Dermis microvascular lymphatic vessel endothelial cell (primary cell): ENCODE measurements at places on chromosomes 7 and 10.

DNA sequence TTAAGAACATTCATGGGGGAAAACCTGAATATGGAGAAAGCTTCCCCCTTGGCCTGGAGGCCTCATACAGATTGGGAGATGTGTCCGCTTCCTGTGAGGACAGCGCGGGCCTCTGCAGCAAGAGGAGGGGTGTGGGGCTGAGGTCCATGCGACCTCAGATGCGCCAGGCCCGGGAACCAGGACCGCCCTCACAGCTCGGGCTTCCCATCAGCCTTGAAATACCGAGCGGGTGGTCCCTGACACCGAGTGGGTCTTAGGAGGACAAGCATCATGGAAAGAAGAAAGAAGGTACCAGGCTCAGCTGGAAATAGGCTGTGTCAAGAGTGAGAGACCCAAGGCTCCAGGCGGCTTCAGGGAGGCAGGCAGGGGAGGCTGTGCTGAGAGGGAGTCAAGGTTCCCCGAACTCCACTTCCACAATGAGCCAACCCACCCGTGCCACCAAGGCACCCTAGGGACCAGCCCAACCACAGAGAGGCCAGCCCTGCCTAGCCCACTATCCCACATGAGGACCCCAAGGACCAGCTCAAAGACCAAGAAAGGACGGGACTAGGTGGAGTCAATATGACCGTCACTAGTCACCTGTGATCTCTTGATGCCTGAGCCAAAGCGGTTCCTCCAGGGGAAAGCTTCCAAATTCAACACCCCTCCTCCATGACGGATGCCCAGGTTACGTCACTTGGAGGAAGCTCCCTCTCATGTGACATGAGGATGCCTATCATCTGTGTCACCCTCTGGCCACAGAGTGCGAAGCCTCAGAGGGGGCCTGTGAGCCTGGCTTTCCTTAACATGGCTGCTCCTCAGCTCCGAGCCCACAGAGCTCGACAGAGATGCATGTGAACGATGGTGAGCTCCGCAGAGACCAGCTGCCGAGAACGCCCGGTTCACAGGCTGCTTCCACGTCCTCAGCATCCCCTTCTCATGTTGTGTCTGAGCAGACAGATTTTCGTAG, 103.7 kb downstream of the TCERG1L start:
- no peak for DNase-seq

DNA sequence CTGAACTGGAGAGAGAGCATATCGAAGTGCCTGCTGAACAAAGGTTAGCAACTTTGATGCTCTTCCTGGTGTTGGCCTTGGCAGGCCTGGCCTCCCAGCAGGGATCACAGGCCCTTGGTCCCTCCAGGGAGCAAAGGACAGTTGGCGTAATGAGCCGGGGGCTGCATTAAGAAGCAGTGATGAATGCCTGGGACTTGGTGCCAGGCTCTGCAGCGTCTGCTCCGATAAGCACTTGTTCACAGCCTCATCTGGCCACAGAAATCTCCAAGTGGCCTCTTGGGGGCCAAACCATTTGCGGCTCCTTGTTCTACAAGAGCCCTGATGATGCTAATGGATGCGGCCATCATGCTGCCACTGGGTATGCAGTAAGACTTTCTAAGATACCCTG, 31.8 kb downstream of the CRHR2 start:
- DNase-seq = no peak

GRCh38 chr7:98231493-98232262, 20.4 kb downstream of the TECPR1 start:
- no peak for DNase-seq

DNA sequence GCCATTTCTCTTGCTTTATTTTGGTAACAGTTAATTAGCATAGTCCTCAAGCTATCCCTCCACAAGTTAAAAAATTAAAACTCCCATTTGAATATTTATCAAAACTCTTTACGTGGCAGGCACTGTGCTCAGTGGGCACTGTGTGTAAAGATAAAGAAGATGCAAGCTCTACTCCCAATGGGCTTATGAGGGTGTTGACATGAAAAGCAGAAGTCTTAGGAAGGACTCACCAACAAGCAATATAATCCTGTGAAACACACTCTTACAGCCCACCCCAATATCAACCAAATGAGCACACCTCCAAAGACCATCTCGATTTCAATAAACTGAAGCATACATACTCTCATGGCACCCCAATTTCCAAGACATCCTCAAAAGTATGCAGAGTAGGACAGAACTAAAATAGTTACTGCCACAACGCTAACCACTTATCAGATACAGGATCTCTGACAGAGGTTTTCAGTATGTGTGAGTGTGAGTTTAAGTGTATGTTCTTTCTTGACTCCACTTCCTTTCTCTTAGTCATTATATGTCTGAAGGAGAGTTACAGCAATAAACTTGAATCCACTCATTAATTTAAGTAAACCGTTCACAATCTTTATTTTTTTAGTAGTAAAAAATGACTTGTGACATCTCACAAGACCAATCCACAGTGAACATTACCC, 120.0 kb downstream of the PDE1C start:
- DNase-seq = no peak

GRCh38 chr10:110506448-110506847, 8.7 kb downstream of the DUSP5 start:
- DNase-seq = no peak

DNA sequence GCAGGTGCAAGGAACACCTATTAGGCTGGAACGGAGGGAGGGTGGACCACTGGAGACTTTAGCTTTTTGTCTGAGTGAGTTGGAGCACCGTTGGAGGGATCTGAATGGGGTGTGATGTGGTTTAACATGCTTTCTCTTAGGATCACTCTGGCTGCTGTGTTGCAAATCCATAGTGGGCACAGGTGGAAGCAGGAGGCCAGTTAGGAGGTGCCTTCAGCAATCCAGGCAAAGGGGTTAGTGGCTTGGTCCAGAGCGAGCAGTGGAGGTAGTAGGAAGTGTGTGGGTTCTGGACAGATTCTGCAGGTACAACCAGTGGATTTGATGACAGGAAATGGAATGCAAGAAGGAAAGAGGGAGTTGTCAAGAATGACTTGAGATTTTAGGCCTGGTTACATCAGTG, 95.0 kb downstream of the MMRN2 start:
- no peak for DNase-seq

DNA sequence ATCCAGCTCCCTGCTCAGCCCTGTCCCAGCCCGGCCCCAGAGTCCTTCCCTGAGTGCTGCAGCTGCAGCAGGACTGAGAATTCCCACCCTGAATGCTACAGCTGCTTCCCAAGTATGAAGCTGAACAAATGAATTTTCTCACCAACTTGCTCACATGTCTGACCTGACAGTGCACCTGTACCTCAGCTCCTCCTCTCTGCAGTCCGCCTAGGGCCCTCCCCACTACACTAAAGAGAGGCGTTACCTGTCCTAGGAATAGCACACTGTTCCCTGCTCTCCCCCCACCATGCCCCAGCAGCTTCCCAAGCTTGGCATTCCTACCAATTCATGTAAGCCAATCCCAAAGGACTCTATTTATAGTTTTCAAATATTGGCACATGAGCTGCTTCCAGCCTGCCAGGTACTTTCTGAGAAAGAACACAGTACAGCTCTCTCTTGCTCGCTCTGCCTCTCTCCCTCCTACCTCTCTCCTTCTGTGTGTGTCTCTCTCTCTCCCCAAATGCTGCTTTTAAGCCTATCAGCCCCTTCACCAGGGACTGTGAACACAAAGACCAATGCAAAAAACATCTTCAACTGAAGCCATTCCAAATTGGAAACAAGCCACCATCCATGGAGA, 400.1 kb downstream of the TNS3 start:
- DNase-seq = no peak

DNA sequence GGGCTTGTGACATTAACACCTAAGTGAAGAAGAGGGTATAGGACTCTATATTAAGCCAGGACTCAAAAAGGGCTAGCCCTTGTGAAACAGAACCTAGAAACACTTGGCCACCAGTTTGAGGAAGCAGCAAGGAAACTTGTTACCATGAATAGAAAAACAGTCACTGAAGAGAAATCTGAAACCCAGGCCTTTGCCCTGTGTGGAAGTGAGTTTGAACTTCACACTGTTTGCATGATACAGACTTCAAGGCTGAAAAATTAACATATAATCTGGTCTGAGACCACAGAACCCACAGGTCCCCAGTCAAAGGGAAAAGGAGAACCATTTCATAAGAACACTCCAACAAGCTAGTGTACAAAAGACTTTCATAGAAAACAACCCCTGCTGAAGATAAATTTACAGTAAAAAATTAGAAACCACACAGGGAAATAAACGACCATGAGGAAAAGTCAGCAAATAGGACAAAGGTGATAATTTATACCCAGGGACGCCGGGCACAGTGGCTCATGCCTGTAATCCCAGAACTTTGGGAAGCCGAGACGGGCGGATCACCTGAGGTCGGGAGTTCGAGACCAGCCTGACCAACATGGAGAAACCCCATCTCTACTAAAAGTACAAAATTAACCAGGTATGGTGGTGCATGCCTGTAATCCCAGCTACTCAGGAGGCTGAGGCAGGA, 76.1 kb downstream of the SKIDA1 start:
- DNase-seq = no peak

- DNase-seq = no peak
These were observed 16.7 kb downstream of the FAM53B start for GRCh38 chr10:124727361-124727960.

- DNase-seq = no peak
These were observed 11.2 kb downstream of the LRIT2 start for GRCh38 chr10:84214046-84214572.

DNA sequence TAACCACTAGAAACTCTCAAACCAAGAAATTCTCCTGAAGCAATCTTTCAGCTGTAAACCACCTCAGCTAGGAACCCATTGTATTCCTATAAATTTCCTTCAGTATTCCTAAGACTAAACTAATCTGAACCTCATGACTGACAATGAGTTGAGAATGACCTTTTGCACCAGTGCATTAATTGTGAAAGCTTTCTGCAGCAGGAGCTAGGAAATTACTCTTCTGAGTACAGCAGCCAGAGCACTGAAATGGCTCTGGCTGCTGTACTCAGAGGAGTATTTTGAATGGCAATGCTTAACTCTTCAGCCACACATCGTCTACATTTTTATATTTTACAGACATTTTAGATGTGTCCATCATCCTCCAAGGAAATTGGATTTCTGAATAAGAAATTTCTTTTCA, 109.7 kb downstream of the PCDH15 start:
- DNase-seq = no peak

- DNase-seq = peak; percentile 70
These were observed 1.1 kb downstream of the RALA start for GRCh38 chr7:39624442-39624807.

DNA sequence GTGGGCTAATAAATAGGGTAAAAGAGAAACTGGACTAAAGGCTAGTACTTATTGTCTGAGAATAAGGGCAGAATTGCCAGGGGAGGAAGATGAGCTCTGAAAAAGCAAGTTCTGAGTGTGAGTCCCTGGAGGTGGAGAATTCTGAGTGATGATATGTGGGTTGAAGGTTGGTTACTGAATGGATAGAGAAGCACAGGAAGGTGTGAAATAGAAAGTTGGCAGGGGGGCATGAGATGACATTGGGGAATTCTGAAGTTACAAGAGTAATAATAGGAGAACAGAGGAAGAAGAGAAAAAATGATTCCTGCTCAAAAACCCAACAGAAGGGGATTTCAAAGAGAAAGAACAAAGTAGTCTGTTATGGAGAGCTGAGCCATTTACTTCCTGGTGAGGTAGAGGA, 76.9 kb downstream of the PRKCQ start:
- DNase-seq = no peak

- no peak for DNase-seq
These were observed 30.4 kb downstream of the FOXK1 start for GRCh38 chr7:4712281-4713182.

DNA sequence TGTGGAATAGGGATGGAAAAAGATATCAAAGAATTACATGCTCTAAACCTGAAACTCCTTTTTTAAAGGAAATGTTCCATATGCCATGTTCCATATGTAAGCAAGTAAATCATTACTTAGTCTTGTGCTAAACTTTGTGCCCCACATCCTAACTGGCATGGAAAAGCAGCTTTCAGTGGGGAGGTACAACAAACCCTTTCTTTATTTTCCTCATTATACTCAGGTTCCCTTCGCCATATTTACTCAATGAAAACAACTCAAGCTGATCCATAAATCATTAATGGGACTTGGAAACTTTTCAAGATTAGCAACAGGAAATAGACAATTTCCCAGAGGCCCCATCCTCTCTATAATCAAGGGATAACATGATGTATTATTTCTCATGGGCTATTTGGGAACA, 56.0 kb downstream of the GSAP start:
- DNase-seq = no peak

- no peak for DNase-seq
These were observed 172.3 kb downstream of the CHRM2 start for GRCh38 chr7:137040745-137041144.

DNA sequence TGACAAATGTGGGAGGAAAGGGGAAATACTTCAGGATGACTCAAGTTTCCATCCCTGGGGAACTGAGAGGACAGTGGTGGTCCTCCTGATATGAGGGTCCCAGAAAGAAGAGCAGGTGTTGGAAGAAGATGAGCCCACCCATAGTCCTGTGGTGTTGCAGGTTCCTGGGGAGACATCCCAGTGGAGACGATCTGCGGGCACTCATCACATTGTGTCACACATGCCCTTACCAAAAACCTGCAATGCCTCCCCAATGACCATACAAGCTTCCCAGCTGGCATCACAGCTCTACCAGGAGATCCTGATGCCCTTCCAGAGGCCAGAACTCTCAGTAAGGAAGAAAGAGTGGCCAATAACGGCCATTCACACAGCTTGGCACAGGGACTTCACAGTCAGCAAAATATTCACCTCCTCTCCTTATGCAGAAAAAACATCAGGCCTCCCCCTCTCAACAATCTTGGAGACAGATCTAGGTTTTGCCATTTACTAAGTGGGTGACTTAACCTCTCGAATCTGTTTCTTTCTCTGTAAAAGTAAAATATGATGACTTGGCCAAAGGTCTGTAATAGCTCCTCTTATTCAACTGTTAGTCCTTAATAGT, 9.0 kb downstream of the PUS7 start:
- no peak for DNase-seq

DNA sequence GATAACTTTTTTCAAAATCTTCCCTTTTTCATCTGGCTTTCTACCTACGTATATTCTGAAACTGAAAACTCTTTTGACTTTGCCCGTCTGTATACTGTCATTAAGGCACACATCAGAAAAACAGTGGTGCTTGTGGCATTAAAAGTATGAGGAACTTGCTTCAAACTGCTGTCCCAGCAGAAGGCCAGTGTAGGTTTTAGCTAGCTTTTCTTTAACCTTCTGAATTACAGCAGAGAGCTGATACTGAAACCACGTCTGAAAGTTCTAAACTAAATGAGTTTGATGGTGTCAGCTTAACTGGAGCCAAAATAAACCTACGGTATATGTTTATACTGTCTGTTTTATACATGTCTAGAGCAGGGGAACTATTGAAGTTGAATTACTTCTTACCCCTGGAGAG, 283.4 kb downstream of the TFEC start:
- DNase-seq = no peak
